ENCODE measurements at places on chromosomes 1 and 21.

DNA sequence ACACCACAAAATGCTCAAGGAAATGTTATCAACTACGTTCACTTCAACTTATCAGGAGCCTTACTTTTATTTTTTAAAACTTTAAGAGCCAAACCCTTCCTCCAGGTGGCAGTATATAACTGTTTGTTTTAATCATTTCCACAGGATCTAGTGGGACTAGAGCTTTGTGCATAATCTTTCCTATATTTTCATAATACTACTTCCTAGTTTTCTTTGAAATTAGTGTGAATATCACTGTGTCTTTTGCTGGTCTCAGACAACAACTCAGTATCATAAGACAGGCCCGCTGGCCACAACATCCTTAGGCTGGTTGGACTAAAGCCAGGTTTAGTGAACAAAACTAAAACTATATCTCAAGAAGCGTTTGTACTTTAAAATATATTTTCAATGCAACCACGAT, 145.5 kb downstream of the TIAM1 start:
- no peak for DNase-seq

DNA sequence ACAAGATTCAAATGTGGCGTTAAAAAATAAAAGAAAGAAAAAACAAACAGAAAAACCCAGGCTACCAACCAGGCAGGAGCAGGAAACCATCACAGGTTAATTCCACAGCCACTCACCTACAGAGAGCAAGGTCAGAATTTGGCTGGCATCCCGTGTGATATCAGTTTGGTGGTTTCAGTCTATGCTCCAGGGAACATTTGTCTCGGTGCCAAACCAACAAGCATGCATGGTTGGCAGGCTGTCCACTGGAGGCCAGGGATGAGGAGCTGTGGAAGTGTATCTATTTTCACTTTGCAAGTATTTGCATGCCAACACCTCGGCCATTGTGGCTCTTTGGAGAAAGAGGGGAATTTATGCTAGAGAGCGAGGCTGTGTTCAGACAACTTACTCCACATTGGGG, 53.1 kb upstream of the PROX1 start:
- DNase-seq: no peak

GRCh38 chr1:174761335-174761734, 238.4 kb upstream of the CACYBP start:
- DNase-seq: no peak

DNA sequence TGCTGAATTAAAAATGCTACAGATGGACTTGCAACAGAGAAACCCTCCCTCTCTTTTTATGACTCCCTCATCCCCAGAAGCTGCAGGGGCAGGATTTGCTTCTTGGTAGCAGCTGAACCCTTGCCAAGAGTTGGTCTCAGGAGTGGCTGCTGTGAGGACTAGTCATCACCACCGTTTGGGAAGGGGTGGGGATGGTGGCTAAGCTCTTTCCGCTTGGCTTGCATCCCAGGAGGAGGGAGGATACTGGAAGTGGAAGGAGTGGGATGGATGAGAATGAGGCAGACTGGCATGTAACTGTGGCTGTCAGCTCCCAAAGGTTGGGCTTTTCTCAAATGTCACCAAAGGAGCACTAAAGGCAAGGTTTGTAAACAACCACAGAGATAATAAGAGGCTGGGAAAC, 50.8 kb upstream of the COL24A1 start:
- DNase-seq: no peak

GRCh38 chr1:100184536-100184935, 6.5 kb upstream of the LRRC39 start:
- no peak for DNase-seq
